ENCODE measurements at places on chromosomes 5 and 9.

DNA sequence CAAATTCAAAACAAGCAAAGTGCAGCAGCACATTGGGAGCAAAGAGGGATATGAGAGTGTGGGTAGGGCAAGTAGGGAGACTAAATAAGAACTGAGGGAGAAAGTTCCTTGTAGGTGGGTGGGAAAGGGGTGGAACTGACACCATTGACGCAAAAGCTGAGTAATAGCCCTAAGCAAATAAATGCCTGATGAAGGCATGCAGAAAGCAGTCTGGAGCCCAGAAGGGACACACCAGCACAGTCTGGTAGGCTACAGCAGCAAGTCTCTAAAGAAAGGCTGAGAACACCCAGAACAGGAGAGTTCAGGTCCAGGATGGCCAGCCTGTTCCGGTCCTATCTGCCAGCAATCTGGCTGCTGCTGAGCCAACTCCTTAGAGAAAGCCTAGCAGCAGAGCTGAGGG is at the start of gene INSL4:
Gene INSL4 (plus strand): TSS at position 208 of the 400 bp plus-strand sequence. CDS start 105 bp downstream, at position 313.
- no peak for DNase-seq

DNA sequence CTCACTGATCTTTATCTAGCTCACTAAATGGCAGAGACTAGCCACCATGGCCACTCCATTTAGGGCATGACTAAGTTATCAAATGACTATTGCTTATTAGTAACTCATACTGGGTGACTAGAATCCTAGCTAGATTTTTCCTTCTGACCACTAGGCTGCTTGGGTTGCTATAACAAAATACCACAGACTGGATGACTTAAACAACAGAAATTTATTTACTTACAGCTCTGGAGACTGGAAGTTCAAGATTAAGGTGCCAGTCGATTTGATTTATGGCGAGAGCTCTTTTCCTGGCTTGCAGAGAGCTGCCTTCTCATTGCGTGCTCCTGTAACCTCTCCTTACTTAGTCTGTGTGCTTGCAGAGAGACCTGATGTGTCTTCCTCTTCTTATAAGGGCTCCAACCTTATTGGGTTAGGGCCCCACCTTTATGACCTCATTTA is 55.0 kb upstream of the APC start:
- DNase-seq: no peak

GRCh38 chr9:93131599-93132286 is 2.3 kb downstream of the NINJ1 start:
- no peak for DNase-seq

GRCh38 chr9:88992556-88992955 is 1.3 kb downstream of the S1PR3 start:
- no peak for DNase-seq

DNA sequence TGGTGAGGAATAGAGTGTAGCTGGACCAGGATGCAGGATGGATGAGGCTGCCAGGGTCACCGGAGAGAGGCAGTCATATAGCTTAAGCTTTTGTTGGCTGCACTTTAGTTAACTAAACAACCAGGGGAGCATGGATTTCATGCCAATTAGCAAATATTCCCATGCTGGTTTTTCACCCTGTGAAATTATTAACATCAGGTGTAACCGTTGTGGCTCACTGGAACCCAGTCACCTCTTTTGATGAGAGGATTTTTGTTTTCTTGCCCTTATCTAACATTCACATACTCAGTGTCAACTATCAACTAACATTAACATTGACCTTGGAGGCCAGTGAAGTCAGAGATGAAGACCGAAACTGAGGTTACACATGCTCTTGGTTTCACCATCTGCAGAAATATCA is 97.2 kb upstream of the BASP1 start:
- DNase-seq: no peak

- DNase-seq: no peak
These were observed 118.8 kb downstream of the SLC12A2 start for GRCh38 chr5:128202320-128202719.

DNA sequence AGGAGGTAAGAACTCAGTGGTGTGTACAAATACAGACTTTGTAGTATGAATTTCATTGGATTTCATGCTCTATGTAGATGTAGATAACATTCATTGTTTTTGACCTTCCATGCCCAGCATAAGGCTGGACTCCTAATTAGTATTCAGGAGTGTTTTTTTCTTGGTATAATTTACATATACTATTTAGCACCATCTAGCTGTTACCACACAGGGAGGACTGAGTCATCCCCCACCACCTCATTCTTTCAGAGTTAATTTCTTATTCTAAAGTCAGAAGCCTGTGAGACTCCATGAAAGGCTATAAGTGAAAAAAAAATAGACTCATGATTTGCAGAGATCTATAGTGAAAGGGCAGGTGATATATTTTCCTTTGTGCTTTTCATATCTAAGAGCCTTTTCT is 555.0 kb downstream of the PRR16 start:
- DNase-seq: no peak

DNA sequence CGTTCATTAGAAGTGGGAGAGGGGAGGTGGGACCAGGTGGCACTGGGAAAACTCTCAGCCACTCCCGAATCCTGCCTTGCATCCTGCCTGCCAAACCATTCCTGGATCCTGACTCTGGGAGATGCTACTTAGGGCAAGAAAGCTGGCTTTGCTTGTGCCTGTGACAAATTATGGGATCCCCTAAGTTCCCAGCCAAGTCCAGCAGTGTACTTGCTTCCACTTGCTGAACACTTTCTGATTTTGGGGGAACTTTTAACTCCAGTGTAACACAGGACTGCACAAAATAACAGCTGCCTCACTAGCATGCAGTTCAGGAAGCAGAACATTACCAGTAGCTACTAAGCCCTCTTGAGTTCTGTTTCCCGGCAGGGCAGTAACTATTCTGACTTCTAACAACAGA is 12.5 kb upstream of the NKX2-5 start:
- no peak for DNase-seq
